ENCODE measurements at places on chromosomes 1 and 21. TPM values are rescaled to one million over a fixed set of nuclear protein-coding genes. Genes with fewer than 3 reads are reported as not detected.
A peak's percentile ranks its signal among the peaks of the same experiment; 100 is the strongest.

DNA sequence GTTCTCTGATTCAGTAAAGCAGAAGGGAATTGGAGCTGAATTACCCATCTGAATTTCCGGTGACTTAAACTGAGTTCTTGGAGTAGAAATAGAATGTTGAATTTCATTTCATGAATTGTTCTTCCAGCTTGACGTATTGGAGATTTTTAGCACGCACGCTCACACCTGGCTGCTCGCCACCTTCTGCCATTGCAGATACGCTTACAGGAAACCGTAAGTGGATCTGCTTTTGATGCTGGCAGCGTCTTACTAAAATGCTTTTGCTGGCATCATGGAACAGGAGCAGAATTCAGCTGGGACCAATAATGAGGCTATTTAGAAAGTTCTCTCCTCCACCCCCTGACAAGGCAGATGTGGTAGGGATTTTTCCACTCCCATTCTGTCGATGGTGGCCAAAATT lies 17.7 kb upstream of the ELAVL4 start:
- DNase-seq, result no peak

EPHA8 gene
- total RNA-seq, result not detected

DNA sequence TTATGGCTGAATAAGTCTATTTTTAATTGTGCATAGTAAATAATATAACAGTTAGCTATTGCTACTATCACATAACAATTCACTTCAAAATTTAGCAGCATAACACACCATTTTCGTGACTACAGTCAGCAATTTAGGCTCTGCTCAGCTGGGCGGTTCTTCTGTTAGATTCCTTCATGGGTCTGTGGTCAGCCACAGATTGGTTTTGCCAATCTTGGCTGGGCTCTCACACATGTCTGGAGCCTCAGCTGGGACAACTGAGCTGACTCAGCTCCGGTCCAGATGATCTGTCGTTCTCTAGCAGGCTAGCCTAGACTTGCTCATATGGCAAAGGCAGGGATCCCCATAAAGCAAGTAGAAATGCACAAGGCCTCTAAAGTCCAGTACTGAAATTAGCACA lies 15.1 kb upstream of the CDC42BPA start:
- DNase-seq, result peak; percentile 58

GPR37L1 gene
- total RNA-seq, result under 0.01 TPM

GRCh38 chr1:75985827-75986226 lies 53.6 kb upstream of the ASB17 start:
- DNase-seq, result no peak

DNA sequence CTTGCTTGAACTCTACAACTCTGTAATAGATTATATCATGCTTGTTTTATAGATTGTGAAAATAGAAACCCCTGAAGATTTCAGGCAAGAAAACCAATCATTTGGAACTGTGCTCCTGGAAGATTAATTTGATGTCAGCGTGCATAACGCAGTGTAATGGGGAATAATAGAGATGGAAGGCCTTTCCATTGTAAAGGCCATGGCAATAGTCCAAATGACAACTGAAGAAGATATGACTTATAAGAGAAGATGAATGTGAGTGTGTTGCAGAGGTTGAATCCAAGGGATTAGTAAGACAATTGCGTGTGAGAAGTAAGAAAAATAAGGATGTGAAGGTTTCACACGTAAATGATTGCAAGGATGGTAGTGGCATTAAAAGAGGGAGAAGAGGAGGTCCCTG lies 285.0 kb downstream of the DUSP10 start:
- no peak for DNase-seq

- DNase-seq, result peak; percentile 73
Observed at GRCh38 chr1:58779801-58780382, 4.0 kb downstream of the JUN start.

DNA sequence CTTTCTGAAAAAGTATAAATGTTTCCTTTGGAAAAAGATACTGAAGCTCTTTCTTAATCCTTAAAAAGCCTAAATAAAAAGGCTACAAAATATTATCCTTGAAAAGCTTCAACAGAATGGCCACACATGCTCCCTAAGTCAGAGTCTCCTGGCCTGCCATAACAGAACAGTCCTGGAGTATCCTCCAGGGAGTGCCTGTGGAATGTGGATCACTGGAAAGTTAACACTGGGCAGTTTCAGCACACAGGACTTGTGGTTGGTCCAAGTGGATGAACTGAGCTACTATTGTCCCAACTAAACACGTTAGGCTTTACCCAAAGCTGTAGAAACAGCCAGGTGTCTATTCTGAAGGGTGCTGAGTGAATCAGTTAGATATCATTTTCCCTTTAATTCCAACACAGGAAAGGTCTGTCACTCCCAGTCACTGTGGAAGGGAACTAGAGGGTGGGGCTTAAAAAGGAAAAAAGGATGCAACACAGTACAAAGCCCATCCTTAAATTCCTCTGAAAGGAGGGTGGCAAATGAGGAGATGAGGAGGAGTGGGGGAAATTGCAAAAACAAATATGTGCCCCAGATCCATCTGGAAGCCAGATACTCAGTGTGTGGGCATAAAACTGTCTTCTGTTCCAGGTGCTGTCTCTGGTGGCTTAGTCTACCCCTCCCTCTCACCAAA lies 196.3 kb upstream of the SPAG17 start:
- DNase-seq, result no peak

- DNase-seq, result no peak
Observed at GRCh38 chr1:36984675-36985074, 49.6 kb downstream of the GRIK3 start.

GRCh38 chr21:44984792-44985440 lies 45.1 kb downstream of the SLX9 start:
- DNase-seq, result no peak

Data from Daoy (cell line).